ENCODE measurements at places on chromosomes 3 and 15.

GRCh38 chr15:101600035-101600434 lies 52.1 kb downstream of the TM2D3 start:
- DNase-seq = no peak

DNA sequence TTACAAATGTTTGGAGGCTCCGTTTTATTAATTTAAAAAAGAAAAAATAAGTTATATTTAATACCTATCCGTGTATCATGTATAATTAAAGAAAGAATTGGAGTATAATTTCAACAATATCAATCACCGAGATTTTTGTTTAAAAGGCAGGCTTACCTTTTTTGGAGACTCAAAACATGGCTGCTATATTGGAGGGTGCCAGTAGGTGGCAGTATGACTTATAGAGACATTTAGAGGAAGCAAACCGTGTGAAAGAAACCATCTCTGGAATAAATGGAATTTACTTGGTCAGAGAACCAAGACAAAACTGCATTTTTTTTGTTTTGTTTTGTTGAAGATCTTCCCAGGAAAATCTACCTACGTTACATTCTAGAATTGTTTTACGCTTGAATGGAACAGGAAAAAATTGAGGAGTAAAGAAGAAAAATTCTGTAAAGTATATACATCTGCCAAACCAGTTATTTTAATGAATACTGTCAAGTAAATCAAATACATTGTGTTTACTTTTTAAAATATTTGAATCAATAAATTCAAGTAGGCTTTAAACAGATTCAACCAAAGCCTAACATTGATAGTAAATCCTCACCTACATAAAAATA lies 802.6 kb upstream of the ALCAM start:
- DNase-seq = no peak

GRCh38 chr3:2516762-2517441 lies 418.2 kb downstream of the CNTN4 start:
- no peak for DNase-seq

- peak; percentile 16 for DNase-seq
These were observed 23.2 kb downstream of the MINAR1 start for GRCh38 chr15:79455361-79455760.

- DNase-seq = no peak
These were observed 89.5 kb downstream of the ANP32A start for GRCh38 chr15:68730976-68731897.

DNA sequence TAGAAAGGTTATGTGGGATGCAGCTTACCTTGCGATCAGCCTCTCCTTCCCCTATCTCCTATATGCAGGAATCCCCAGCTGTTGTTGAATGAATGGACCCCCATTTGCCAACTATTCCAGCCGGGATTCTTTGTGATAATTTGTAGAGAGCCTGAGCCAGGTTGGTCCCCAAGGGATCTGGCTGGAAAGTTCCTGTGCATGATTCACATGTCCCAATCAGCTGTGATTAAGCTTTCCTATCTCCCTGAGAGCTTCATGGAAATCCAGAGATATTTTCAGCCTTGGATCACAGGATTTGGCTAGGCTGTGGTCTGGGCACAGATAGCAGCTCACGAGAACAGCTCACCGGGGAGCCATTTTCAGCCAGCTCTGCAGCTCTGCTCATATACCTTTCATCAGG lies 76.7 kb downstream of the ARNT2 start:
- DNase-seq = no peak

- DNase-seq = no peak
These were observed 39.0 kb upstream of the MBNL1 start for GRCh38 chr3:152229692-152230091.

DNA sequence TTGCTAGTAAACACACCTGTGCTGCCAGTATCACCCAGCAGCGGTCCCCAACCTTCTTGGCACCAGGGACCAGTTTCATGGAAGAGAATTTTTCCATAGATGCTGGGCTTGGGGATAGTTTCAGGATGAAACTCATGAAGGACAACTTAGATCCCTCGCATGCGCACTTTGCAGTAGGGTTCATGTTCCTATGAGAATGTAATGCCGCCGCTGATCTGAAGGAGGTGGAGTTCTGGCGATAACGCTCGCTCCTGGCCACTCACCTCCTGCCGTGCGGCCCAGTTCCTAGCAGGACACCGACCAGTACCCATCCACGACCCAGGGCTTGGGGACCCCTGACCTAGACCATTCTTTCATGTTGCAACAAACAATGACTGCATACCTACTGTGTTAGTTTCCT lies 89.7 kb downstream of the TOP2B start:
- no peak for DNase-seq

- DNase-seq = no peak
These were observed 498.4 kb downstream of the FHIT start for GRCh38 chr3:60752809-60753208.

DNA sequence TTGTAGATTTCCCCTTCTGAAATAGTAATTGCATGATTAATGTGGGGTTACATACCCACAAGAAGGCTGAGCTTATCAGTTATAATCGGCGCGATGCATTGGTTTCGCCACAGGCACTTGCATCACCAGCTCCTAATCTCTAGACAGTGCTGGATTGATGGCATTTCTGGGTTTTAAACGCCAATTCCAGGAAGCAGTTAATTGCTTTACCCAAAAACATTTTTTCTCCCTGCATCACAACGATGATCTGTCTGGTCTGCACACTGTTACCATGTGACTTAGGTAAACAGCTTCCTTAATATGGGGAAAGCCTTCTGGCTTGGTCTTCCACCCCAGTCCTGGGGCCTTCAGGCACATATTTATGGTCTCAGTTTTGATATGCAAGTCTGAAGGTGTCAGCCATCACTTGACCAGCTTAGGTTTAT lies 70.0 kb upstream of the HEG1 start:
- DNase-seq = no peak

GRCh38 chr3:138260611-138261010 lies 69.0 kb downstream of the NME9 start:
- no peak for DNase-seq

GRCh38 chr3:64009528-64009927 lies 13.8 kb downstream of the PSMD6 start:
- DNase-seq = no peak

All from ecto neural progenitor cell (in vitro differentiated cells).